Stimulated activated CD8-positive, alpha-beta memory T cell treated with anti-CD3 and anti-CD28 coated beads, Interleukin-4, amount 100 ng/mL, for 4 hours (primary cell): ENCODE measurements at places on chromosomes 2 and 18.

- no peak for DNase-seq
These were observed 239.3 kb downstream of the HAUS1 start for GRCh38 chr18:46343456-46343855.

GRCh38 chr2:65639156-65639864, 206.9 kb upstream of the SPRED2 start:
- no peak for DNase-seq

DNA sequence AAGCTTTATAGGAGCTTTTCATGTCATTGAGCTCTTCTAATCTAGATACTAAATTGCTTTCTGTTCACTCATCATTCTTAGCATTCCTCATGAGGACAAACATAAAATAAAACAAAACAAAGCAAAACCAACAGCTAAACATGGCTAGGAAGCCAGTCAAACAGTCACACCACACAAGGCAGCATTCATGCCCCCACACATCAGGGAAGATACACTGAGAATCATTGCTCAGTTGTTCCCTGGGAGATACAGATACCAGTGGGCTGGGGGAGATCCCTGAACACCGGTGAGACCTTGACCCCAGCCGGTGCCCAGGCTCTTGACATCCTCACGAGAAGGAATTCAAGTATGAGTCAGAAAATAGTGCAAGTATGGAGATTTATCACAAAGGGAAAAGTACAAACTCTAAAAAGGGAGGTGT, 177.9 kb upstream of the ARL4C start:
- no peak for DNase-seq

DNA sequence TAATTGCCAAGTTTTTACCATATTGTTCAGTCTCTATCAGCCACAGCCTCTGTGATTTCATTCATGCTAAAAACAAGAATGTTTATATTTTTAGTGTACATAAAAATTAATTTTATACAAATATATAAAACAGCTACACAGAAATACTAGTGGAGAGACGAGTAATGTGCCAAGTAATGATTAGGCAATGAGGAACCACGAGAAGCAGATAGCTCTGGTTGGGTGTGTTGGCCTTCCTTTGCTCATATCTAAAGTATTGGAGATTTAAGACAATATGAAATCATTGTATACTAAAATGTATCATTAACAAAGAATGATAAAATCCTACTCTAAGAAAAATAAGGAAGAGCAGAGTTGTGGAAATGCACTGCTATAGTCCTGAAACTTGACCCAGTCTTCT, 326.7 kb downstream of the AGAP1 start:
- no peak for DNase-seq

- DNase-seq, result no peak
These were observed 431.5 kb downstream of the RNF144A start for GRCh38 chr2:7348761-7349160.

DNA sequence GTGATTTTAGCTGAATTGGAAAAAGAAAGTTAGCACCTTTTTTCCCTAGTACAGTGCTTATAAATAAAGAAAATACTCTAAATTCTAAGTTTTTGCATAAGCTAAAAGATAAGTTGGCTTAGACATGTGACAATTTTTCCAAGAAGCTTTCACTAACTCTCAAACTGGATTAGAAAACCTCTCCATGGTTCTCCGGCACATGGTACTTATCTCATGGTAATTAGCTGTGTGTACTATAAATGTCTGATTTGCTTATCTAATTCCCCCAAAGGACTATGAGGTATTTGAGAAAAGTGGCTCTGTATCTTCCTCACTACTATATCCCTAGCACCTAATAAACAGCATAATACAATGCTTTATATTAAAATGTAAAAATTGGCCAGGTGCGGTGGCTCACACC, 71.1 kb downstream of the ROCK1 start:
- DNase-seq, result no peak

- no peak for DNase-seq
These were observed 14.6 kb downstream of the TMSB10 start for GRCh38 chr2:84919885-84920580.

GRCh38 chr2:172437419-172438341, 10.3 kb downstream of the ITGA6 start:
- DNase-seq, result no peak

DNA sequence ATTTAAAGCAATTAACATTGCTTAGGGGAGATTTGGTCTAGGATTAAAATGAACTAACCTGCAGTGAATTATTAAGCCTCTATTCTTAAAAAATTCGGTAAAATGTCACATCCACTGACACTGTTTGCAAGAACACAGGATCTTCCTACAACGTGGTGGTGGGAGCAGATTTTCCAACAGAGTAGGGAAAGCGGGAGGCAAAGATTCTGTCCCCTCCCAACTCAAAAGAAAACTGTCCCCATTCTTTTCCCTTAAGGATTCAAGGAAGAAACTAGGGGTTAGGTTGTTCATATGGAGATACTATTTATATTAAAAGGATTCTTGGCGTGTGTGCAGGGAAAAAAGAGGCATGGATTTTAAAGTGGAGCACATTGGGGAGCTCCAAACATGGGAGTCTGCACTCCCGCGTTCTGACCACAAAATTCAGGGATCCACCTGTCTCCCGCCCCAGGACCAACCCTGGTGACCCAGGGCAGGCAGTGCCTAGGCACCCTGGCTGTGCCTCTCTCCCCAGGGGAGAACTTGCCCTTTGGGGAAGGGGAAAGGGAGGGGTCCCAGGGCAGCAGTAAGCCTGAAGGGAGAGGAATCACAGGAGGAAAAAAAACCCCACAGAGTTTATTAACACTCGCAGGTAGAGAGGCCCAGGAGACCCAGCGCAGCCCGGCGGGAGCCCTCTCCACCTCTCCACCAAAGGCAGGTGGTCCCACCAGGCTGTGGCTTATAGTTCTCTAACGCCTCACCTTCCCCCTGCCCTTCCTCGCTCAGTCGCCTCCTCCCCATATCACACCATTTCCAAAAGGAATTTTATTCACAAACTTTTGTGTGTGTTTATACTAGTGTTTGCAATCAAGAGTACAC, 2.3 kb downstream of the PTGR3 start:
- DNase-seq, result no peak

DNA sequence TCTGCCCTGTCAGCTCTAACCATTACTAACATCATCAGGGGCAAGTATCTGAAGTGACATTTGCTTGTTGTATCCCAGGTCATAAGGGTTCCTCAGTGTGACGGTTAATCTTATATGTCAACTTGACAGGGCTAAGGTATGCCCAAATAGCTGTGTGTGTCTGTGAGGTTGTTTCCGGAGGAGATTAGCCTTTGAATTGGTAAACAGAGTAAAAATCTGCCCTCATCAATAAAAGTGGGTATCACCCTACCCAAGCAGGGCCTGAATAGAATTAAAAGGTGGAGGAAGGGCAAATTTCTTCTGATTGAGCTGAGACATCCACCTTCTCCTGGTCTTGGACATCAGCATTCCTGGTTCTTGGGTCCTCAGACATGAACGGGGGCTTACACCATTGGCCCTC, 12.8 kb upstream of the TGFA start:
- DNase-seq, result no peak

- DNase-seq, result no peak
These were observed 7.3 kb upstream of the UGP2 start for GRCh38 chr2:63834401-63834800.

- DNase-seq, result no peak
These were observed 677 bp downstream of the GAD1 start for GRCh38 chr2:170817093-170818035.

- DNase-seq, result no peak
These were observed 11.0 kb downstream of the ANKRD12 start for GRCh38 chr18:9147440-9148202.

GRCh38 chr2:179049546-179050311, at the start of gene CCDC141:
Gene CCDC141, minus strand, starts transcription at chr2:179050137. Its CDS starts 196 bp downstream, at chr2:179049941.
- no peak for DNase-seq

GRCh38 chr2:109242654-109243331, 113.8 kb downstream of the SH3RF3 start:
- DNase-seq, result no peak

GRCh38 chr18:26771524-26771923, 94.0 kb downstream of the AQP4 start:
- DNase-seq, result no peak

DNA sequence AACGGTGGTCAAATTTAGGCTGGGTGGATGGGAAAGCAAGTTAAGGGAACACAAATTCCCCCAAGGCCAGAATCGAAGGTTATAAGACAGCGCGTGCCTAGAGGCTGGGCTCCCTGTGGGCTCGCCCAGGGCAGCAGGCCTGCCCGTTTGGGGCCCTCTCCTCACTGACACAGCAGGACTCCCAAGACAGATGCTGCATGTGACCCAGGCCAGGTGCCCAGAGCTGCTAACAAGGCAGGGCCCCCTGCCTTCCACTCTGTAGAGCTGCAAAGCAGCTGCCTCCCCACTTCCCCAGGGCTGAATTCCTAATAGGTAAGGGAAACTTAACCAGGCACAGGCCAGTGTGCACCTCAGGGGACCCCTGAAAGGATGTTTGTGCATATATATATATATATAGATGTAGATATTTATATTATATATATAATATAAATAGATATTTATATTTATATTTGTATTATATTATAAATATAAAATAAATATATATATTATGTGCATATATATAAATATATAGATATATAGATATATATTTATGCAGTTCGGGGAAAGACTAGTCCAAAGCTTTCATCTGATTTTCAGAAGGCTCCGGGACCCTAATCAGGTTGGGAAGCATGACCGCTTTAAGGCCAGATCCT, 43.7 kb downstream of the TMEM37 start:
- no peak for DNase-seq

DNA sequence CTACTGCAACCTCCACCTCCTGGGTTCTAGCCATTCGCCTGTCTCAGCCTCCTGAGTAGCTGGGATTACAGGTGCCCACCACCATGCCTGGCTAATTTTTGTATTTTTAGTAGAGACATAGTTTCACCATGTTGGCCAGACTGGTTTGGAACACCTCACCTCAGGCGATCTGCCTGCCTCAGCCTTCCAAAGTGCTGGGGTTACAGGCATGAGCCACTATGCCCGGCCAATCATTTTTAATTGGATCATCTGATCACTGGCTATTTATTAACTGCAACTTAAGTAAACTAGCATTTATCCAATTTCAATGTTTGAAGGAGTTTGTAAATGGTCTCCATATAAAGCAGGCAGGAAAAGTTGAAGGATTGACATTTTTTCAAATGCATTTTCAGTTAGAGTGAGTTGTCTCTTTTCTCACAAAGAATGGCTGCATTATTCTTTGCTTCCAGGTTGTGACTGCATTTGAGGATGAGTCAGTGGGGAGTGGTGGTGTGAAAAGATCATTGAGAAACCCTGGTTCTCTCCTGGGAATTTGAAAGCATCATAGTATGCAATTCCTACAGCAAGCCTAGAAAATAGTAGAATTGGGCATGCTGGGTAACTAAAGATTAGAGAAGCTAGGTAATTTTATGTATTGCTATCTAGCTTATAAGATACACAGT, 431.1 kb upstream of the ZEB2 start:
- DNase-seq, result no peak

- DNase-seq, result no peak
These were observed 139.4 kb downstream of the SMAD7 start for GRCh38 chr18:48811401-48811800.

DNA sequence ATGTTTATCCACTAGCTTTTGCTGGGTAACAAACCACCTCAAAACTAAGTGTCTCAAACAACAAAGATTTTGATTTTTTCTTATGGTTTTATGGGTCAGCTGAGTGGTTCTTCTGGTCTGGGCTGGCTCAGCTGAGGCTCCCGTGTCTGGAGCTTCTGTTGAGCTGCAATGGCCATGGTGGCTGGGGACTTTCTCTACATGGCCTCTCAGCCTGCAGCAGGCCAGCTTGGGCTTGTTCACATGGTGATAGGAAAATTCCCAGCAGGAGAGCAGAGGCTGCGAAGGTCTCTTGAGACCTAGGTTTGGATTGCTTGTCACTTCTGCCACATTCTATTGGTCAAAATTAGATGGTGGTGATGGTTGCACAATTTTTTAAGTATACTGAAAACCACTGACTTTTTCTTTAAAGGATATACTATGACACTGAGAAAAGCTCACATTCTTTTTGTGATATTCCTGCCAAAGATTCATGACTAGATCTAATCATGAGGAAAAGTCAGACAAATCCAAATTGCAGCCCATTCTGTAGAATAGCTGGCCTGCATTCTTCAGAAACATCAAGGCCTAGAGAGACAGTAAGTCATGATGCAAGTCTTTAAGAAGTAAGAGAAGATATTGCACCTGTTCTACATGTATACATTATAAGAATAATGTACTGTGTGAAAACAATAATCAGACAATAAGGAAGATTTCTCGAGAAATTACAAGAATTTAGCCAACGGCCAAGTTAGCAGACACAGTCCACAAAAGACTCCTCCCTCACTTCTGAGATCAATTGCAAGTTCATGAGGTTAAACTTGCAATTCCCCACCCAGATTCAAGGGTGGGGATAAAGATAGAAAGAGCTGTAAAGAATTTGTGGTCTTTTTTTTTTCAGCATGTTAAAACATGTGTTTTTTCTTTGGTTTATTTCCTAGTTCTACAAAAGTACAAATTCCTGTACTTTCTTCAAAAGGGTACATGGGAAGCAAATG, 35.0 kb upstream of the IL1R2 start:
- DNase-seq, result no peak

- DNase-seq, result no peak
These were observed at the start of gene CDH20 for GRCh38 chr18:61333271-61333745. Gene CDH20, plus strand, starts transcription at chr18:61333430.

DNA sequence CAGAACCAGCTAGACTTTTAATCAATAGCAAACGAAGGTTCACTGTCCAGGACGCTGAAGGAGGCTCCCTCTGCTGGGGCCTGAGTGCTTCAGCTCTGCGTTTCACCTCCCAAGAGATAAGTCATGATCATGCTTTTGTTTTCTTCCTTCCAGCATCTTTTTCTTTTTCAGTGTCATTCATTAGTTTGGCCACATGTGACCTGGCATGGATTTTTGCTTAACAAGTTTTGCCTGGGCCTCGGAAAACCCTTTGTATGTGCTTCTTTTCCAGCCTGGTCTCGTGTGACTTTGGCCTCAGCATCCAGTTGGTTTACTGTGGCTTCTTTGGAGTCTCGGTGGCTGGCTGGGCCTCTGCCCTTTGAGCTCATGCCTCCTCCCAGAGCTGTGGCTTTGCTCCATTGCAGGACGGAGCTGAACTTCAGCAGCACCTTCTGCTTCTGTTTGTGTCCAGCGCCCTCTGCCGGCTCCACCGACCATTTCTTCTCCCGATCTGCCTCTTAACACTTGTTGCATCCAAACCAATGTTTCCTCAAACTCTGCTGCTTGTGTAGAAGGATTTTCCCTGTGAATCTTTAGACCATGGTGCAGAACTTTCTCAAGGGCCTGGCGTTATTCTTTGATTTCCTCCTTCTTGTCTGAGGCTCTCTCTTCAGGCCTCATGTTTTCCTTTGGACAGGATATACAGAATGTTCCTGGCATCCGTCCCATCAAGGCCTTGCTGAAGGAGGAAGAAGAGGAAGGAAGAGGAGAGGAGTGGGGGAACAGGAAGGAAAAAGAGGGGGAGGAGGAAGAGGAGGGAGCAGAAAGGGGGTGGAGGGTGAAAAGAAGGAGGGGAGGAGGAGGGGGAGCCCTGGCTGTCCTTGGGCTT, 23.6 kb upstream of the HES6 start:
- no peak for DNase-seq
